ENCODE measurements at places on chromosomes 3 and 15. TPM values are rescaled to one million over a fixed set of nuclear protein-coding genes. Genes with fewer than 3 reads are reported as not detected.

The EPHA3 gene
- total RNA-seq: not detected

The TTLL13 gene
- 2.2 TPM for total RNA-seq

The CHRFAM7A gene
- total RNA-seq: 0.95 TPM

The MYO5C gene
- 2.4 TPM for total RNA-seq

The ZNF621 gene
- total RNA-seq: 20.2 TPM

The MANF gene
- 66.1 TPM for total RNA-seq

The USP19 gene
- 75.3 TPM for total RNA-seq

The CYP11A1 gene
- not detected for total RNA-seq

Data from activated B cell treated with CpG ODN at 0.5 μM for 24 hours (primary cell).